ENCODE measurements at places on chromosomes 6 and 20.

GRCh38 chr6:124792386-124792785 is 169.9 kb upstream of the RNF217 start:
- no peak for DNase-seq

GRCh38 chr6:110769923-110770322 is 45.3 kb downstream of the CDK19 start:
- DNase-seq = no peak

DNA sequence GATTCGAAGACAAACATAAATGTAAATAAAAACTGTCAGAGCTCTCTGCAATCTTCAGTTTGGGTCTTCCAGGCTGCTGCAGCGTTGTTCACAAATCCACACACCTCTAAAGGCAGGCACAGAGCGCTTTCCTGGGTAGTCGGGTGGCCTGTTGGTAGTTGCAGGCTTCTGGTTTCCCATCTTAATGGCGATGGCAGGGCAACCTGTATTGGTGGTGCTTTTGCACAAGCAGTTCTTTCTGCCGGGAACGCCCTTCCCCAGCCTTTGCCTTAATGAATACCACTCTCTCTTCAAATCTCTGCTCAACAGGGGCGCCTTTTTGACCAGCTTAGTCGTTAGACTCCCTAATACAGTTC is 723 bp upstream of the IFT52 start:
- DNase-seq = no peak

DNA sequence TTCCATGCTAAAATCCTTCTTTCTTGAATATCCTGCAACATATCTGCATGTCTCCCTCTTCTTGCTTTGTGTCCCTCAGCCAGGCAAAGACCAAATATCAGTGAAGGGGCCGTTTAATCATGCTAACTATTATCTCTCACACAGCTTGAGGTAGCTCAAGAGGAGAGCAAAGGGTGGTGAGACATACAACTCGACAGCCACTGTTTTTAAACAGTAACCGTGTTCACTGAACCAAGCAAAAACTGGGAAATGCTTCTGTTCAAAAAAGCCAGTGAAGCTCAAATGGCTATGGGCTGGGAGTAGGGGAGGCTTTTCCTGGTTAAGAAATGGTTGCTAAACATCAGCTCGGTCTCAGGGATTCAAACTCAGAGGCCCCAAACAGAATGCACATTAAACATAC is 83.4 kb downstream of the MAP7 start:
- DNase-seq = no peak

GRCh38 chr20:57612916-57613315 is 7.3 kb downstream of the ZBP1 start:
- DNase-seq = no peak

GRCh38 chr6:21186479-21187055 is 407.0 kb upstream of the SOX4 start:
- no peak for DNase-seq

DNA sequence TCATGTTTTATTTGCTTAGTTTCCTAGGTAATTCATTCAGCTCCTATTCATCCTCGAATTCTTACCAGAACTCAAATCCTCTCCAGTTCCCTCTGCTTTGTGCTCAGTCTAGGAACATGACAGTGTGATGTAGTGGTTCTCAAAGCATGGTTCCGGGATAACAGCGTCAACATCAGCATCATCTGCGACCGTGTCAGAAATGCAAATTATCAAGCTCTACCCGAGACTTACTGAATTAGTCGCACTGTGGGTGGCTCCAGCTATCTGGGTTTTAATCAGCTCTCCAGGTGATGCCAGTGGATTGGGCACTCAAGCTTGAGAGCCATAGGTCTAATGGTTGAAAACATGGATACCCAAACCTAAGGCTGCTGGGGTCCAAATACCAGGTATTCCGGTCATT is 7.7 kb upstream of the STK35 start:
- DNase-seq = no peak

DNA sequence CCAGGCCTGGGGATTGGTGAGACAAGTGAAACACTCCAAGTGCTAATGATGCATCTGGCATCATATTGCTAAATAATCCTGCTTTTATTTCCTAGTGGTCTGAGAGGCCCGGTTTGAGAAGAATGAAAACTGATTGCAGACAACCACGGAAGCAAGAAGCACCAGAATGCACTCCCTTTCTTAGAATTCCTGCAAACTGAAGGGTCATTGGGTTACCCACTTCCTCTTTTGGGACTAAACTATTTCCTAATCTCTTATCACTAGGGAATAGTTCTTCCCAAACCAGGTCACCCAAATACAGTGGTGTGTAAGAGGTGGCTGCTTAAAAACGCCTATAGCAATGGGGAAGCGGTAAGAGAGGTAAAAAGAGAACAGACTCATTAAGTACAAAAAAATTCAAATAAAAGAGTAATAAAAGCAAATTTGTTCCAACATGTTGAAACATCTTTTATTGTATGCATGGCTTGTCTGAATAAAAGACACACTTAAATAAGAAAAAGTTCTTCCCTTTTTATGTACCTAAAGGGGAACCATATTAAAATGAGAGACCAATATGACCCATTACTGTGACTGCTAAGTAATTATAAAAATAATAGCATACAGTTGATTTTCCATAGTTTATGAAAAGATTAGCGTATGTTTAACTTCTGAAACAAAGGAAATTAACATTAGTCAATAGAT is 125.8 kb downstream of the MYB start:
- no peak for DNase-seq

GRCh38 chr20:542777-543368 is 717 bp downstream of the CSNK2A1 start:
- DNase-seq = no peak

DNA sequence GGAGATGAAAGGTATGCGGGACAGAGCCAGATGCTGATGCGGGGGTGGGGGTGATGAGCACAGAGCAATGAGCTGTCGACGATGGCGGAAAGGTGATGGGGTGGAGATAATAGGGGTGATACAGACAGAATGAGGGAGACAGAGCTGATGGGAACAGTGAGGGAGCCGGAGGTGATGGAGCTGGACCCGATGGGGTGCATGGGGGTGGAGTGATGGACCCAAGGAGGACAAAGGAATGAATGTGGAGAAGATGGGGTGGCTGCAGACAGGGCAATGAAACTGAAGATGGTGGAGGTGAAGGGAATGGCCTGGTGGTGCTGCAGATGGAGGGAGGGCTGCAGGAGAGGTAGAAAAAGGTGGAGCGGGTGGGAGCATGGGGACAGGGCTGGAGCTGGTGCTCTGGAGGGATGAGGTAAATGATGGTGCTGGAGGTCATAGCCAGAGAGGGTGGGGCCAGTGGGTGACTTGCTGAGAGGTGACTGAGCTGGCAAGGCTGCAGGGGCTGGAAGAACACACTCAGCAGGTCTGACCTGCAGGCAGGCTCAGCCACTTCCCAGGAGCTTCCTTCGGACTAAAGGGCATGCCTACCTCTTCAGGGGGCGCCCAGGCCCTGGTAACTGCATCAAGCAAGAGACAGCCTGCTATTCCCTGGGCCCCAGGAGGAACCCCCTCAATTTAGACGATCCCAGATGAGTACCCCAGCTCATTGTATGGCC is 6.0 kb upstream of the FOXS1 start:
- no peak for DNase-seq

DNA sequence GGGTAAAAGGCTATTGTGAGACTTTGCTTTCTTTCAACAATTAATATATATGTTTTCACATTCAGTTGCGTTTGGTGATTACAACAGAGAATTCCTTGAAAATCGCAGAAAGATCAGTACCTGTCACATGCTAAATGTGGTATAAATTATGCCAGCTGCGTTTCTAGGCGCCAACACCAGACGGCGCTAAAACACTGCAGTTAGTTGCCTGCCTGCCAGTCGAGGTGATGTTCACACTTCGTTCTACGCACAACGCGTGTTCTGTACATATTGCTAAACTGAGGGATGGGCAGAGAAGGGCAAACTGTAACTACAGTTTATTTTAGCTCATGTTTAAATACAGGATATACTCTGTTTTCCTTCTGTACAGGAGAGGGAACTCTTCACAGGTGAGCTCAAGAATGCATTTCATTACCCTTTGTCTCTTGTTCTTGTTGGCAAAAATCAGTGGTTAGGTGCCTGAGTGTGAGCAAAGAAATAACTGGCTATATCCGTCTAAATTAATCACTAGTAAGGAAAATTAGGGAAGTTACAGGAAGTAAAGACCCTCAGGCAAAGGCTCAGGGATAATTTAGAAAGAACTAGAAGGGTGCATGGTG is 100.1 kb upstream of the RGS17 start:
- DNase-seq = no peak

GRCh38 chr20:8523684-8524083 is 391.6 kb downstream of the PLCB1 start:
- DNase-seq = no peak

DNA sequence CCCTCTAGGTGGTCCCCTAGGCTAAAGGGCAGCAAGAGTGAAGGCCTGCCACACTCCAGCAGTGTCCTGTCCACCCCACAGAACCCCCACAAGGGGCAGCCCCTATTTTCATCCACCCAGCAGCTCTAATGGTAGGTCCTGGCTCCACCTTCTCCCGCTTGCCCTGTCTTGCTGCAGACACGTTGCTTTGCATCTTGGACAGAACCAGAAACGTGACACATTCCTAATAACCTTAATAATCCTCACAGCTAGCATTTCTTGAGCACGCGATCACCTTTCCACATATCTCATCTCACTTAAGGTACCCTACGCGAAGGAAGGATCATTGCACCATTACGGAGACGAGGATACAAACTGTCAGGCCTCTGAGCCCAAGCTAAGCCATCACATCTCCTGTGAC is 11.7 kb upstream of the SLC22A23 start:
- DNase-seq = no peak

DNA sequence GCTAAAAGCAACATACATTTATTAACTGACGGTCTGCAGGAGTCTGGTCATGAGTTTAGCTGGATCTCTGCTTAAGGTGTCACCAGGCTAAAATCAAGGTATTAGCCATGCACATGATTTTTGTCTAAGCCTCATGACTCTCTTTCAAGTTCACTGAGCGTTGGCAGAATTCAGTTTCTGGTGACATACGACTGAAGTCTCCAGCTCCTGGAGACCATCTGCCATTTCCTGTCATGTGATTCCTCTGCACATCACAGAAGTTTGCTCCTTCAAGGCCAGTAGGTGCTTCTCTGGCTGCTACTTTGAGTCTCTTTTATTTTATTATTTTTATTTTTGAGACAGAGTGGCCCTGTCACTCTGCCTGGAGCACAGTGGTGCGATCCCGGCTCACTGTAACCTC is 148.4 kb upstream of the EYA4 start:
- DNase-seq = no peak

GRCh38 chr6:6461138-6461537 is 127.4 kb upstream of the LY86 start:
- DNase-seq = no peak

GRCh38 chr6:20606831-20607230 is 72.6 kb downstream of the CDKAL1 start:
- no peak for DNase-seq

- no peak for DNase-seq
Observed at GRCh38 chr6:1522779-1523178, 86.9 kb upstream of the FOXC1 start.

DNA sequence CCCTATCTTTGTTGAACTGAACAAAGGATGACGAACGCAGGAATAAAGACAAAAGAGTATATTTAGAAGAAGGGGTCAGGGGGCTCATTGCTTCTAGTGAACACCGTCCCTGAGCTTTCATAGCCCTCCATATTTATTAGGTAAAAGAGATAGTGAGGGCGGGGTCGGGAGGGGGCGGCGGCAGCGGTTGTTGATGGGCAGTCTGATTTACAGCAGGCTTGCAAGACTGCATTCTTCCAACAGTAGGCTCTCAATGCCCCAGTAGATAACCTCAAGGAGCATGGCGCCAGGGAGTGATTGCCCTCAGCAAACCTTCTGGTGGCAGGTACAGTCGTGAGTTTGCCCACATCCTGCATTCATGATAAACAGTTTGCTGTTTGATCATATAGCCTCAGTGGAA is 563.3 kb upstream of the SYNCRIP start:
- no peak for DNase-seq

- no peak for DNase-seq
Observed at GRCh38 chr6:167416676-167417430, 92.0 kb downstream of the TTLL2 start.

DNA sequence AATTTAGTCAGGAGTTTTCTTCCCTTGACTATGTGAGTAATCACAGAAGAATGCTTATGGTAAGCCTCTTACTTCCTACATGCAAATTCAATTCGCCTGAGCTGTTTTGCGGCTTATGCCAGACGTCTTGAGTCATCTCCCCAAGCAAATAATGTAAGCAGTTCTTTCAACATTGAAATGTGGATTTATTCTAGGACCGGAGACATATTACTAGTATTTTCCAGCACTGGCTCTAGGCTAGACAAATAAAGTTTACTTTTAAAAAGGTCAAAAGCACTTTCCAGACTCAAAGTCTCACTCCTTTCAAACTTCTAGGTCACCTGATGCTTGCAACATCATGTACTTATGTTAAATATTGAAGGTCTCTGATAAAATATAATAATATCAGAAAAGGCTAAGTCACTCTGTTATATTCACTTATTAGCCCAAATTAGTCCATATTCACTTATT is 38.1 kb upstream of the NOX3 start:
- DNase-seq = no peak

GRCh38 chr6:11542863-11543262 is 5.3 kb downstream of the TMEM170B start:
- DNase-seq = no peak

- no peak for DNase-seq
Observed at GRCh38 chr6:53424300-53424699, 75.5 kb upstream of the ELOVL5 start.

DNA sequence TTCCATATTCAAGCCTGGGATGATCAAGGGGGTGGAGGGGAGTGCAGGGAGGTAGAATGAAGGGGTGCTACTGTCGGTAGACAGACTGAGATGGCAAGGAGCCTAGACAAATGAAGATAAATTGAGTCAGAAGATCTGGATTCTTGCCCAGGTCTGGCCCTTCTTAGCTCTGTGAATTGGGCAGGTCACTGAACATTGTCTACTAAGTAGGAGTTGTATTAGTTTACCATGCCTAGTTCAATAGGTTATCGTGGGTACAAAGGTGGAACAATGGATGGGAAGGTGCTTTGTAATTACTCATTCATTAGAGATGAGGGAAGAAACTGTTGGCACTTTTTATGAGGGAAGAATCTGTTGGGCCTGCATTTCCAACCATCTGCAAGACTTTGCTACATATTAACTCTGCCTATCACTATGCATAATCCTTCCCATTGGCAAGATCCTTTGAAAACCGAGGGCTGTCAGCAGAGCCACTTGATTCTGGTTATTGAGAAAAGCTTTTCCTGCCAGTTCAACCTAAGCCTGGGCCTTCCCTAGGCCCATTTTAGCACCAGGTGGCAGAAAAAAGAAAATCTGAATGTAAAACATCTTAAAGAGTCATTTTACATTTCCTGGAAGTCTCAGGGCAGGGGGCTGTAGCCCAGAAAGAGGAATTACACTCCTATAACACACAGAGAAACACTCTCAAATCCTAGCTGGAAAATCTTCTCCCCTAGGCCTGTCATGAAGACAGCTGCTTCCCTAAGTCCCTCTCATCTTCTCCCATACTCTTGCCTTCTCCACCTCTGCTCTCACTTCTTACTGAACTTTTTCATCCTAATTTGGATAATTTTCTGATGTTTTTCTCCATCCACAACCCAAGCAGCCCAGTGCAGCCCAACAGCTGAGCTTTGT is 103.5 kb downstream of the CD24 start:
- no peak for DNase-seq
